ENCODE measurements at places on chromosomes 6 and 20.

GRCh38 chr6:138504764-138505689 lies 5.7 kb upstream of the NHSL1 start:
- no peak for DNase-seq

DNA sequence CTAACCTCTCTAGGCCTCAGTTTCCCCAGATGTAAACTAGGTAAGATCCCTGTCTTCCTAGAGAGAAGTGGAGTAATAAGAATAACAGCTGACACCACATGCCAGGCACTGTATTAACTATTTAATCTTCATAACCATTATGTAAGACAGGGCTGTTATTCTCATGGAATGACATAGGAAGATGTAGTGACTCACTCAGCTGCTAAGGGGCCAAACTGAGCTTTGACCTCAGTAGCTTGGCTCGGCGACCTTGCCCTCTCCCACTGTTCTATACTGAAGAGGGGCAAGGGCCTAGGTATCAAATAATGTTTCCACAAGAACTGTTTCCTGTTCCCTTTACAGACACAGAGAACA lies 2.9 kb upstream of the MDGA1 start:
- DNase-seq: no peak

GRCh38 chr6:134170844-134171243 lies 118.4 kb upstream of the SLC2A12 start:
- no peak for DNase-seq

DNA sequence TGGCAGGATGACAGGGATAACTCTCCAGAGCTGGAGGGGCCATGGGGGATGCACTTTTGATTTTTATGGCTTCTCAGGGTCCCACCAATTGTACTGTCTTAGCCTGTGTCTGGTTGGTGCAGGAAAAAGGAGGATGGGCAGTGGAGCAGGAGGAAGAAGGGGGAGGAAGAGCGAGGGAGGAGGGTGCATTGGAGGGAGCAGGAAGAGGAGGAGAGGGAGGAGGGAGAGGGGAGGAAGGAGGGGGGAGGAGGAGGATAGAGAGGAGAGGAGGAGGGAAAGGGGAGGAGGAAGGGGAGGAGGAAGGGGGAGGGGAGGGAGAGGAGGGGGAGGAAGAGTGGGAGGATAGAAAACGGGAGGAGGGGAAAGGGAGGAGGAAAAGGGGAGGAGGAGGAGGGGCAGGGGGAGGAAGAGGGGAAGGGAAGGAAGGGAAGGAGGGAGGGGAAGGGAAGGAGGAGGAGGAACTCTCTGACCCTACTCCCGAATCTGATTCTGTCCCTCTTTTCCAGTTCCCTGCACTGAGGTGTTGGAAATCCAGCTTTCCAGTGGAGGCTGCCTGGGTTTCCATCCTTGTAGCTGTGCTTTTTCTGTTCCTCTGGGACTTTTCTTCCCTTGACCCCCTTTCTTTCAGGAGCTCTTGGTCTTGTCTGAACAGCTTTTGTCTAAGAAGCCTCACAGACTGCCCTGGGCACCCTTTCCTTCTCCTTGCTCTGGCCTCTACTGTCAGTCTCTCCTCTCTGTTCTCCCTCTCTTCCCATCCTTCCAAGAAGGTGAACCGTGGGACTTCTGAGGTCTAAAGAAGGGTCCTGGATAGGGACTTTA lies 149.4 kb downstream of the DHX35 start:
- no peak for DNase-seq

- DNase-seq: no peak
Observed at GRCh38 chr6:112920994-112921393, 573.9 kb downstream of the RFPL4B start.

- no peak for DNase-seq
Observed at GRCh38 chr6:158717341-158718330, 67.8 kb downstream of the SYTL3 start.

- DNase-seq: no peak
Observed at GRCh38 chr20:52572687-52573086, 381.1 kb upstream of the ZFP64 start.

- DNase-seq: no peak
Observed at GRCh38 chr6:136774228-136775041, 17.8 kb downstream of the MAP3K5 start.

DNA sequence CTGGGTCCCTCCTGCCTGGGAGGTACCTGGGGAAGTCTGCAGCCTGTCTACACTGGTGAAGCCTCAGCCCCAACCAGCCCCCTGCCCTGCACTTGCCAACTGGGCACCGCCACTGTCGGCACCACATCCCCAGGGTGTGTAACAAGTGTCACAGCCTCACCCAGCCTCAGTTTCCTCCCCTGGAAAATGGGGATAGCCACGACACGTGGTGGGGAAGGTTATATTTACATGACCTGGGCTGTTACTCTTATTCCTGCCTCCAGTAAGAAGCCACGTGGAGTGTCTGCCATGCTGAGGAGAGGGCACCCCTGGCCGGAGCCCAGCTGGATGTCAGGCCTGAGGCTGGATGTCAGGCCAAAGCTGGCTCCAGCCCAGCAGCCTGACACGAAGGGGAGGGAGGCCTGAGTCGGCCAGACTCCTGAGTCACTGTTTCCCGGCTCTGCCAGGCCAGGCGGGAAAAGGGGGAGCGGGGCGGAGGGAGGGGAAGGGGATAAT lies 44.9 kb downstream of the SNAI1 start:
- no peak for DNase-seq

DNA sequence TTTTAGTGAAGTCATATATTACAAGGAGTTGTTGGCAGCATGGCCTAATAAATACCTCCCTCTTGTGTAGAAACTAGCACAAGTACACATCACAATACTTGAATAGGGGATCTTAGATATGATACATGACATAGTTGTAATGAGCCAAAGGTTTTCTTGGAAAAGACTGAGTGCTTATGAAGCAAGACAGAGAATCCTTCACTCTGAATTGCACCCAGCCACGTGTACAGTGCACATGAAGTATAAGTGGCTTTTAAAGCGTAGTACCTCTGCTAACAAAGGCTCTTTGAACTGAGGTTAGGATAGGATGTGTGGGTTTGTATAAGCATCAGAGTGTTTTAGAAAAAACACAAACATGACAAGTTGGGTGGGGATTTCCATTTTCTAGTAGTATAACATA lies 145.5 kb upstream of the STMND1 start:
- no peak for DNase-seq

DNA sequence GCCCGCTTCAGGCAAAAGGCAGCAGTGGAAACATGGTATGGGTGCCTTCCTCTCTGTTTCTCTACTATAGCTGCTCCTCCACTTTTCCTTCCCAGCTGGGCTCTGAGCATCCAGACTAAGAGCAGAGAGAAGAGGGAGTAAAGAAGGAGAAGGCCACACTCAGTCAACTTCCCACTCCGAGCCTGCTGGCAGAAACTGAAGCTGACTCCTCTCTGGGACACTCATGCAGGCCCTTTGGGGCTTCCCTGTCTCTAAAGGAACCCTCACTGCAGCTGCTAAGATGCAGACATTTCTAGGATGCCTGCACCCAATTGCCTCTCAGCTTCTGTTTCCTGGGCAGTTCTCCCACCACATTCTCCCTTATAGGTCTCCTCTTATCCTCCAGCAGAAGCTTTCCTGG lies 88.9 kb downstream of the FRK start:
- DNase-seq: no peak

DNA sequence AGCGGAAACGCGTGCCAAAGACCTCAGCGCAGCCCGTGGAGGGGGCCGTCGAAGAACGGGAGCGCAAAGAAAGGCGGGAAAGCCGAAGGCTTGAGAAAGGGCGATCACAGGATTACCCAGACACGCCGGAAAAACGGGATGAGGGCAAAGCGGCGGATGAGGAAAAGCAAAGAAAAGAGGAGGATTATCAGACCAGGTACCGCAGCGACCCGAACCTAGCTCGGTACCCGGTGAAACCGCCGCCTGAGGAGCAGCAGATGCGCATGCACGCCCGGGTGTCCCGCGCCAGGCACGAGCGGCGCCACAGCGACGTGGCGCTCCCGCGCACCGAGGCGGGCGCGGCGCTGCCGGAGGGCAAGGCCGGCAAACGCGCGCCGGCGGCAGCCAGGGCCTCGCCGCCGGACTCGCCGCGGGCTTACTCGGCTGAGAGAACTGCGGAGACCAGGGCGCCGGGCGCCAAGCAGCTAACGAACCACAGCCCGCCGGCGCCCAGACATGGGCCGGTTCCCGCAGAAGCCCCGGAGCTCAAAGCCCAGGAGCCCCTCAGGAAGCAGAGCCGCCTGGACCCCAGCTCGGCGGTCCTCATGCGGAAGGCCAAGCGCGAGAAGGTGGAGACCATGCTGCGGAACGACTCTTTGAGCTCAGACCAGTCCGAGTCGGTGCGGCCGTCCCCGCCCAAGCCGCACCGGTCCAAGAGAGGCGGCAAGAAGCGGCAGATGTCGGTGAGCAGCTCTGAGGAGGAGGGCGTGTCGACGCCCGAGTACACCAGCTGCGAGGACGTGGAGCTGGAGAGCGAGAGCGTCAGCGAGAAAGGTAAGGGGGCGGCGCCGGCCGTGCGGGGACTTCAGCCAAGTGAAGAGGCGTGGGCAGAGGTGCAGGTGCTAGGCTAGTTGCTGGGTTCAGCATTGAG lies 296.2 kb downstream of the RIMS1 start:
- DNase-seq: no peak

DNA sequence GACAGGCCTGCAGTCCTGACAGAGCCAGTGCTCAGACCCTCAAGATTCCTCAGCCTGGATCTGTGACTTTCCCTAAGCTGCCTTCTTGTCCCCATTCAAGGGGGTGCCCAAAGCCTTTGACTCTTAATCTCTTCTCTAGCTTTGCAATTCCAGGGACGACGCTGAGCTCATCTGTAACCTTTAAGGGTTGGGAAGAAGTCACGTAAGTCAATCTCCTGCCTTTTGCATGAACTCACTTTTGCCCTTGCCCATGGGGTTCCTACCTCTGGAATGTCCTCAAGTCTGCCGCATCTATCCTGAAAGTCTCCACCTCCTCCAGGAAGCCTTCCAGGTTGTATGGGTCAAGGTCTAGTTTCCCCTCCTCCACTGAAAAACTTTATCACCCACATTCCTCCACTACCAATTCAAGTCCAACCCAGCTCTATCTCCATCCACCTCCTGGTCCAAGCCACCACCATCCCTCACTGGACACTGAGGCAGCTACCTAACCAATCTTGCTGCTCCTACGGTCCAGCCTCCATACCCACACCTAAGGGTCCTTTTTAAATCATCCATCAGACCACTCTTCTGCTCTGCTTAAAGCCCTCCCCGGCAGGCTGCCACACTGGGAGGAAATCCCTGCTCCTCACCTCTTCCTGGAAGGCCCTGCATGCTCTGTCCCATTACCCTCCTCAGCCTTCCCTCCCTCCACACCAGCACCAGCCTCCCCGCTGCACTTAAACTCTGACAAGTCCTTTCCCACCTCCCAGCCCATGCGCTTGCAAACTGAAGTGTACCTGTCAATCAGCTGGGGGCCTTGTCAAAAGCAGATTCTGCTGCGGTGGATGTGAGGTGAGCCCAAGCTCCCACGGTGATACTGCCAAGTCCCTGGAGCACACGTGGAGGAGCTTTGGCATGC lies 29.7 kb downstream of the PREX1 start:
- DNase-seq: no peak
